NCI-H524 (cell line): ENCODE measurements at places on chromosomes 2 and 18.

GRCh38 chr2:178870703-178871102 is 63.5 kb upstream of the TTN start:
- DNase-seq, result no peak

- no peak for DNase-seq
These were observed 138.0 kb upstream of the DNMT3A start for GRCh38 chr2:25479761-25480160.

GRCh38 chr2:206241736-206242135 is 32.7 kb upstream of the ZDBF2 start:
- DNase-seq, result no peak

GRCh38 chr2:173647681-173648311 is 293.1 kb downstream of the CDCA7 start:
- DNase-seq, result no peak

DNA sequence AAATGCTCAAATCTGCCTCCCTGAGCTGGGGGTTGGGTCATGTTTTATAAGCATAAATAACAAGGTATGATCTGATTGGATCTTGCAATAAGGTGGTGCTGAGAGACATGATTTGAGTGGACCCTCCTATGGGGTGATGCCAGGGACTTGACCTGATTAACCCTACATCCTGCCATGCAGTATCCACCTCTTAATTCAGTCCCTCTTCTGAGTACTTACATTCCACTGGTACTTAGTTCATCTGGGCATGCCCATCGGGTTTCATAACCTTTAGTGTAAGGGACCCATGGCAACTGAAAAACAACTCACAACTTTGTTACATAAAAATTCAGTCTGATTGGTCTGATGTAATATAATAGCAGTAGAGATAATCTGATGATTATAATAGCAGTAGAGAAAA is 397.9 kb upstream of the HNMT start:
- DNase-seq, result no peak

GRCh38 chr2:238910751-238911351 is 63.0 kb downstream of the TWIST2 start:
- peak; percentile 63 for DNase-seq

GRCh38 chr2:240524963-240525718 is 32.6 kb downstream of the ANKMY1 start:
- DNase-seq, result no peak

DNA sequence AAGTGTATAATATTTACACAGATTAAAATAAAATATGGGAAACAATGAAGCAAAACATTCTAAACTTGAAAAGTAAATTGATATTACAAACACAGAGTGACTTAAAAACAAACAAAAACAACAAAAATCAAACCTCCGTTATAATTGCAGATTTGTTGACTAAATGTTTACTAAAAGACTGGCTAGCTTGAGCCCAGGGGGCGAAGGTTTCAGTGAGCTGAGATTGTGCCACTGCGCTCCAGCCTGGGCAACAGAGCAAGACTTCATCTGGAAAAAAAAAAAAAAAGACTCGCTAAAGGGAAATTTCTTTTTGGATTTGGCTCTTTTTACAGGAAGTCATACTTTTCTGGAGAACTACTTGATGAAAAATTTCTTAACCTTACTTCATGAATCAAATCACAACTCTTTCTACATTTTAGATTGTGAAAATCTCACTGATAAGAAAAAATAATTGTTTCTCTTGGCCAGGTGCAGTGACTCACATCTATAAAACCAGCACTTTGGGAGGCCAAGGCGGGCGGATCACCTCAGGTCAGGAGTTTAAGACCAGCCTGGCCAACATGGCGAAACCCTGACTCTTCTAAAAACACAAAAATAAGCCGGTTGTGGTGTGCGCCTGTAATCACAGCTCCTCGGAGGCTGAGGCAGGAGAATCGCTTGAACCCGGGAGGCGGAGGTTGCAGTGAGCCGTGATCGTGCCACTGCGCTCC is 9.7 kb downstream of the TFPI start:
- DNase-seq, result no peak

DNA sequence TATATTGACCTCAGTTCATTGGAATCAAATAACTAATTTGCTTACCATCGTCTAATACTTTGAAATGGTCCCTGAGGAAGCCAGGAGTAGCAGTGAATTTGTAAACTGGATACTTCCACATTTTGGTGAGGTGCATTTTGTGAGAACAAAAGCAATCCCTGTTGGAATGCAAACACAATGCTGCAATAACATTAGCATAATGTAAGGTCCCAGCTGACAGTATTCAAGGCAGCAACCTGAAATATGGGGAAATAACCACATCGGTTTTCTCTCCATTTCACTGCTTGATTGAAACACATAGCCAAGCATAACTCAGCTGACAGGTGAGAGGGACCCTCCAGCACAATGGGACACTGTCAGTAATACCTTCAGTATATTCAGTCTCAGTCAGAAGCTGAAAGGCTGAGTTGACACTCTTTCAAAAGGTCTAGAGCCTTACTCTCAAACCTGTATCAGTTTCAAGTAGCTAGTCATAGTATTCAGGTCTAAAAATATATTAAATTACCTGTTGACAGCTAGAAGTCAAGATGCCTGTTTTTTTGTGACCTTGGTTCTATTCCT is 1311.9 kb upstream of the NRXN1 start:
- DNase-seq, result no peak

DNA sequence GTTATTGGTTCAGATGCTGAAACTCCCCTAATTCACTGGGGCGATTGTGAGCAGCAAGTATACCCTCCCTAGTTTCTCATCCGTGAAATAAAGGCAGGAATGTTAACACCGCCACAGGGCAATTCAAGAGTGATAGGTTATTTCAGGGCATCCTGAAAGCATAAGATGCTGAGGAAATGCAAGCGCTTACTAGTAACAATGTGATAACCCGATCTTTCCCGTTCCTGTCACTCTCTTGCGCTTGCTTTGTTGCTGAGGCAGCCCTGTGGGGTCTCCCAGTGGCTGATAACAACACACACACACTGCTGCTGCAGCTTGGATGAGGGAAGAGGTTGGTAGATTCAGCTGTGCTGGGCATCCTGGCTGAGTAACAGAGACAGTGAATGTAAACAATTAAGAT is 259.3 kb downstream of the AGPS start:
- no peak for DNase-seq

DNA sequence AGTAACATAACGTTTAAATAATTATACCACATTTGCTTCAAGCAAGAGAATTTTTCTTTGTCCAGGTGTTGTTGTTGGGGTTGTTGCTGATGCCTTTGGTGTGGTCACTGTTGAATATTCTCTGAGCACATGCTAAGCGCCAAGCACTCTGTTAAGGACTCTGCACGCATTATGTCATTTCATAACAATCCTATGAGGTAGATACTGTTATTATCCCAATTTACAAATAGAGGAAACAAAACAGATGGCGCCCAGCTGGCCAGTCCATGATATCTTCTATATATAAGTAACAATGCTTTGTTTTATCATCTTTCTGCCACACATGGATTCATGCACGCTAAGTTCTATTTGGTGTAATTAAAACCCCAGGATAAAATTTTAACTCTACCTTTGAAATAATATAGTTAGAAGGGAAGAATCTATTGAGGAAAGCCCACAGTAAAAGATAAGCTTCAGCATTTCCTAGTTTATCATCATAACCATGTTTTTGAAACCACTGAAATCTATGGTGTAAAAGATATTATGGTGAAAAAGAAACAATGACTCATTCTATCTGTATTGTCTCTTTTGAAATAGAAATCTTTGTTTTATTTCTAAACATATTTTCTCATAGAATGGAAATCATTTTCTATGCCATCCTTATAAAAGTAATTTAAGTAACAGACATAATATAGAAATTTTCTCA is 199.7 kb downstream of the PID1 start:
- peak; percentile 71 for DNase-seq

GRCh38 chr18:58241877-58242276 is 197.9 kb downstream of the NEDD4L start:
- DNase-seq, result peak; percentile 65

GRCh38 chr2:159653962-159654361 is 37.6 kb upstream of the BAZ2B start:
- no peak for DNase-seq

DNA sequence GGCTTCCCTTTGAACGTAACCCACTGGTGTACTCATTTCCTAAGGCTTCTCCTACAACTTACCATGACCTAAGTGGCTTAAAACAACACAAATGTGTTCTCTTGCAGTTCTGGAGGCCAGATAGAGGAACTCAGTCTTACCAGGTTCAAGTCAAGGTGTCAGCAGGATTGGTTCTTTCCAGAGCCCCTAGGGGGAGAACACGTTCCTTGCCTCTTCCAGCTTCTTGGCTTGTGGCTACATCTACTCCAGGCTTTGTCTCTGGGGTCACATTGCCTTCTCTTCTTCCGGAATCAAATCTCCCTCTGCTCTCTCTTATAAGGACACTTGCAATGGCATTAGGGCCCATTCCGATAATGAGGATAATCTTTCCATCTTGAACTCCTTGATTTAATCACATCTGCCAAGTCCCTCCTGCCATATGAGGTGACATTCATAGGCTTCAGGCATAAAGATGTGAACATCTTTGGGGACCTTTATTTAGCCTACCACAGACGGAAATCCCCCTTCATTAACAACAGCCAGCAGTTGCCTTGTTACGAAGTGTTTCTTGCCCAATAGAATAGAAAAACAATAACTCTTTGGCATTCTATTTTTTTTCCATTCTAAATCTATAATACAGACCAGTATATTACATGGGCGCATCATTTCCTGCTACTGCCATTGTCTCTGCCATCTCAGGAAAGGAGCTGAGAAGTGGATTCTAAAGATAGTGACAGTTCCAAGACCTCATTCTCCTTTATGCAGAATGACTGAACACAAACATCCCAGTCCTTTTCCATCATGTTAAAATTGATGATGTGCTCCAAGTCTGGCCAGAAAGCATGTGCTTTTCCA is 362.0 kb downstream of the ZNF521 start:
- DNase-seq, result peak; percentile 97

- DNase-seq, result no peak
These were observed 133.7 kb downstream of the ALPK2 start for GRCh38 chr18:58495207-58495606.

DNA sequence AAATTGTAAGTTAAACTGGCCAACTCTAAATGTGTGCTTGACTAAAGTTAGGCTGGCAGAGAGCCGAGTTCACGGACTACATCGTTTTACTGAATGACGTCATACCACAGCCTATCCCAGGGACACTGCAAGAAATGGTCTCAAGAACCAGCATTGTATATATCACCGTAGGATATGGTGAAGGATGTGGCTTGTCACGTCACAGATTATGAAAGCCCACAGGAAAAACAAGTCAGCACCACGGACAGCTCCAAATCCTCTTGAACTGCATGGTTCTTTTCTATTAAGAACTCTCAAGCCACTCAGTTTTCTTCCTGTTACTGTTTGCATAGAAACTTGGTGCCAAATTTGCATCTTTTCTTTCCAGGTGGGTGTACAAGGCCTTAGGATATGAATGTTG is 85.1 kb upstream of the ACAA2 start:
- DNase-seq, result no peak

DNA sequence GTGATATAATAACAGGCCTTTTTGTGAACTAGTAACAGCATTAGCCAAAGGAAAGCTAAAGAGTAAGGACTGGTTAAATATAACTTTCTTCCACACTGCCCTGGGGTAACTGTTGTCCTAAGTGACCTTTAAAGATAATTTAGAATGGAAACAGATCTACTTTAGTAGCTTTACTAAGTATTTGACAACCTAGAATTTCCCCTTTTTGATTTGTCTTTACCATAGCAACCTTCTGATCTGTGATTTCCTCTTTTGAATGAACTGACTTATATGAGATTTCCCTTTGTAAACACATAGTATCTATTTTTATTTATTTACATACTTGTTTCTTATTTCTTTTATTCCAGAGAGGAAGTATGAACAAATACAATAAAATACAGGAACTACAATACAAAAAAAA is 10.5 kb upstream of the KLF7 start:
- no peak for DNase-seq

DNA sequence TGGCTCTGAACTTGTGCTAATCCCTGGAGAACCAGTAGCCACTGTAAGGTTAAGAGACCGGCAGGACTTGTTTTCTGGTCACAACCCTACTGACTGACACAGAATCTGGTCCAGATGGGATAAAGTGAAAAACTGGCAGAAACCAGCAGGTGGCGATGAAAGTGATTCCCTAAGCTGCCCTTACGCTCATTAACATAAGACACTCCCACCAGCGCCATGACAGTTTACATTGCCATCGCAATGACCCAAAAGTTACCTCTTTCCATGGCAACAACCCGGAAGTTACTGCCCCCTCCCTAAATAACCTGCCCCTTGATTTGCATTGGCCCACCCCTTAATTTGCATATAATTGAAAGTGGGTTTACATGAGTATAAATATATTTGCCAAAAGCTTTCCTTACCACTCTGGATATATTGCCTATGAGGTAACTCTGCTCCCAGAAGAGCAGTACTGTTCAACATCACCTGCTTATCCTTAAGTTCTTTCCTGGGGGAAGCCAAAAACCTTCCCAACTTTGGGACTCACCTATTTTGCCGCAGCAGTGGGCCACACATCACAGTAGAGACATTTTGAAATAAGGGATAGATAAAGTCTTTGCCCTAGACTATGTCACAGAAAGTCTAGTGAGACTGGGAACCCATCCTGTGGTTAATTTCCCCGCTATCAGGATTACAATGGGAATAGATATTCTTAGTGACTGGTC is 35.8 kb upstream of the AFF3 start:
- DNase-seq, result peak; percentile 12

DNA sequence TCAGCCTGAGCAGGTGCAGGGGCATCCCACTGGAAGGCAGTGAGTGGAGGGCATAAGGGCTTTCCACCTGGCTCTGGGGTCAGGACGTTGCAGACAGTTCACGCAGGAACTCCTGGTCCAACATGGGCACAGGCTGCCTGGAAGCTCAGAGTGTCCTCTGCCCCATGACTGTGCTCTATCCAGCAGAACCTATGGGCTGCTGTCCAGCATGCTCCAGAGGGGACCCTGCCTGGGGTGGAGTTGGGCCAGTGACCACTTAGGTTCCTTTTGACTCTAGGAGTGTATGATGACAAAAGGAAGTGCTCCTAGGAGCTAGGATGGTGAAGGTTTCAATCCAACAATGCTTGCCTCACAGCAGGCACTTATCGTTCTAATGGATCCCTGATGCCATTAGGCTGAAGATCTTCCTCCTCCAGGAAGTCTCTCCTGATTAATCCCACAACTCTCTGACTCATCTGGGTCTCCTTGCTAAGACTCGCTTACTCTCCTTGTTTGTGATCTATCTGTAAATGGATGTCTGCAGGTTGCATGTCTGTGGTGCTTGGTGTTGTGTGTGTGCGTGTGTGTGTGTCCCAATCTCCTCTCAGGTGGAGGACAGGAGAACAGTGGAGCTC is 224.0 kb downstream of the CELF4 start:
- DNase-seq, result no peak

DNA sequence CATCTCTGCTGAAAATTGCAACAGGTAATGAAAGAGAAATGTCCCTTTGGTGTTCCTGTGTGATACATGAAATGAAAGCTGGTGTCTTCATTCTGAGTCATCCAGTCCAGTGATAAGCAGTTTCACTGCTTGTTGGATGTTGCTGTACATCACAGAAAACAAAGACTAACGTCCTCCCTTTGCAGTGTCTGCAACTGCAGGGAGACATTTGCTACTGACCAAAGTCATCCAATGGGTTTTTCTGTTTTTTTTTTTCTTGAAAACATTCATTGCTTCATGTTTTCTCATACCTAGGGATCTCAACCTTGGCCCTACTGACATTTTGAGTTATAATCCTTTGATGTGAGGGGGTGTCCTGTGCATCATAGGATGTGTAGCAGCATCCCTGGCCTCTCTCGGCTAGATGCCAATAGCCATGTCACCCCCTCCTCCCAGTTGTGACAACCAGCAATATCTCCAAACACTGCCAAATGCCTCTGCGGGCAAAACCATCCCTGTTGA is 63.6 kb upstream of the FZD5 start:
- DNase-seq, result no peak

GRCh38 chr2:190696792-190697398 is 48.0 kb downstream of the NAB1 start:
- no peak for DNase-seq
